Thoracic aorta endothelial cell (primary cell): ENCODE measurements at places on chromosomes 12 and 14. TPM values are rescaled to one million over a fixed set of nuclear protein-coding genes. Genes with fewer than 3 reads are reported as not detected.

The HVCN1 gene
- total RNA-seq = 3.1 and 4.7 TPM in 2 replicates

The NTF3 gene
- not detected in 2 replicates for total RNA-seq

The MFAP5 gene
- total RNA-seq = 0.13 TPM in 1 of 2 replicates, not detected in the other

The APOF gene
- not detected in 2 replicates for total RNA-seq

The FKBP11 gene
- total RNA-seq = 21.0 and 29.2 TPM in 2 replicates

The TAS2R31 gene
- total RNA-seq = 12.5 and 12.6 TPM in 2 replicates

The TPH2 gene
- total RNA-seq = not detected in 2 replicates

The SYNE3 gene
- total RNA-seq = 14.8 and 19.8 TPM in 2 replicates

The ALDH1L2 gene
- total RNA-seq = 2.4 and 2.5 TPM in 2 replicates

The ASPG gene
- not detected in 2 replicates for total RNA-seq

The HOXC13 gene
- not detected in 2 replicates for total RNA-seq

The FGF23 gene
- not detected in 2 replicates for total RNA-seq
